ENCODE measurements at places on chromosomes 6 and 20.

DNA sequence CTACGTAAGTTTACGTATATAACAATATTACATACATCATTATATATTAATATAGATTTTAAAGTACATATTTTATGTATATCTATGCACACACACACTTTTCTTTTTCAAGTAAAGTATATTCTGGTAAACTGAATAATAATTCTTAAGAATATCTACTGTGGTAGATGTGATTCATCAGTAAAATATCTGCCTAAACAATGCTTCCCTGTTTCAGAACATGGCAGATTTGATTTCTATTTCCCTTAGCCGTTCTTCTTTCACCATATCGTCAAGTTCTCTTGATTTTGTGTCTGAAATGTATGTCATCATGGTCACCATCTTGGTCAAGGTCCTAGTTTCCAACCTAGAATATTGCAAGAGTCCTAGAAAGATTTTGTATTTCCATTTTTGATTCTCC is 195.6 kb downstream of the HDGFL1 start:
- no peak for DNase-seq

- no peak for DNase-seq
Observed at GRCh38 chr6:136526937-136527336, 23.3 kb downstream of the MAP7 start.

GRCh38 chr6:47718571-47718970 is 20.2 kb downstream of the ADGRF4 start:
- no peak for DNase-seq

DNA sequence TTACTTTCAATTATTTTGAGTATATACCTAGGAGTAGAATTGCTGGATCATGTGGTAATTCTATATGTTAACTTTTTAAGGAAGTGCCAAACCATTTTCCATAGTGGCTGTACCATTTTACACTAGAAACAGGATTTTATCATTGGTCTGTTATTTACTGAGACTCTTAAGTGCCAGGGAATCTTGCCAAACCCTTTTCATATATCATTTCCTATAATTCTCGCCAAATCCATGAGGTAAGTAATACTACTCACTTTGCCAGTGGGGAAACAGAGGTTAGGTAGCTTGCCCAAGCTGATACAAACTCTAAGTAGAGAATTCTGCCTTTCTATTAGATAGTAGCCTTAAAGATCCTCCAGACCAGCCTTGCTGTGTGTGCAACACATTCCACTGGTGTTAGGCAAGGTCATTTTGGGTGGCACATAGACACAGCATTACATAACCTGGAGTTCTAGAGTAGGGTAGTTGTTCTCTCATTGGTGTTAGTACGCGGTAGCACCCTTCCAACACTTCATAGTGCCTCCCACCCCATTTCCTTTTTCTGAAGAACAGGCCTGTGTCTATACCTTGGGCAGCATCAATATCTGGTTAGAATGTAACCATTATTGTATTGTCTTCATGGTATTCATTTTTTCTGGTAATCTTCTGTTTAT is 65.5 kb downstream of the ARID1B start:
- DNase-seq = no peak

DNA sequence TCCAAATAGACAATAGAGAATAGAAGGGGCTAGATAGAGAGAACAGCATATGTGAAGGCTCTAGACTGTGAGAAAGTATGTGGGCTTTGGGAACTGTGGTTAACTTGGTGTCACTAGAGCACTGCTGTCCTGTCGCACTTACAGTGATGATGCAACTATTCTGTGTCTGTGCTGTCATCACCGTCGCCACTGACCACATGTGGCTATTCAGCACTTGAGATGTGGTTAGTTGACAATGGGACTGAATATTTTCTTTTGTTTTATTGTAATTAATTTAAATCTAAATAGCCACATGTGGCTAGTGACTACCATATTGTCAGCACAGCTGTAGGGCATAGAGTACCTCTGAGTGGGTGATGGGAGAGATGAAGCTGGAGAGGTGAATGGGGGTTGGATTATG is 39.0 kb upstream of the IFNGR1 start:
- no peak for DNase-seq

DNA sequence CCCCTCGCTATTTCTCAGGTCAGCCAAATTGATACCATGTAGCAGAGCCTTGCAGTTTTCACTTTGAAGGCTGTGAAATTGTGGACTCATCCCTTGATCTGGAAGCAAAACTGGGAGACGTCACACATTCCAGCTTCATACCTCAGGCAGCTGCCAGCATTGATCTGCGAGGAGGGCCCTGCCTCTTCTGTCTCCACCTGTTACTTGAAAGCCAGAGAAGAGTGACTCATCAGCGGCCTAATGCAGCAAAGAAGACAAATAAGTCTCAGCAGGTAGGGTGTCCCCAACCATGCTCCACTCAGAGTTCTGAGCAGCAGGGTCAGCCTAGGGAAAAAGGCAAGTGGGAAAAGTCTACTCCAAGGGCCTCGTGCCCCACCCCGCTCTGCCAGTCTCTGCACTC is 69.4 kb upstream of the BMP2 start:
- DNase-seq = no peak

- no peak for DNase-seq
Observed at GRCh38 chr20:11366660-11367059, 551.0 kb upstream of the BTBD3 start.

- no peak for DNase-seq
Observed at GRCh38 chr6:82396964-82397751, 33.5 kb downstream of the TPBG start.

DNA sequence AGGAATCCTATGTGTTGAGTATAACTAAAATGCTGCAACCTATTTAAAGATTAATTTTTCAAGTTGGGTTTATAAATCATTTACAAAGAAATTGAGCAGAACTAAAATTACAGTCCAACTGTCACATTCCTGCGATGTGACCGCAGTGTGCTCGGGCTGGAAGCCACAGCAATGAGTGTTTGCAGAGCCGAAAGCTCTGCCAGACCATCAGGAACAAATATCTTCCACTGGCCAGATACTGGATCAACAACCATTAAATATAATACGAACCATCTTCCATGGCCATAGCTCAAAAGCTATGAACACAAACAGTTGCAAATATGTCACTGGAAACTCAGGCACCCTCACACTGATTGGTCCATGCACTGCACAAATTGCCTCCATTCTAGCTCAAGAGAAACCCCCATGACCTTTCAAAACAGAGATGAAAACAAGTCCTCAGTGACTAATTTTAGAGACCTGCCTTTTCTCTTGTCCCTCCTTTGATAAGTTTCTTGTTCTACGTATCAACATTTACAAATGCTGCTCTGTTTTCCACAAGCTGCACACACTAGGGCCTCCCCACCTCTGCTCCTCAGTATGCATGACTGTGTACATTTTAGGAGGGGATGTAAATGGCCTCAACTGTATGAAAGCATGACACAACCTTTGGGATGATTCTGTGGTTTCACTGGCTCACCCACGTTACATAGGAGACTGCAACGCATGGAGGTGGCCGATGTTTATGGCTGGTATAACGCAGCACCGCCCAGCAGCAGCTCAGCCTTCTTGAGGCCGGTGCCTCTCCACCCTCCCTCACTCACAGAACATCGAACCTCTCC is 171.7 kb downstream of the WDR27 start:
- no peak for DNase-seq

- no peak for DNase-seq
Observed at GRCh38 chr6:13474360-13474759, 13.0 kb downstream of the GFOD1 start.

DNA sequence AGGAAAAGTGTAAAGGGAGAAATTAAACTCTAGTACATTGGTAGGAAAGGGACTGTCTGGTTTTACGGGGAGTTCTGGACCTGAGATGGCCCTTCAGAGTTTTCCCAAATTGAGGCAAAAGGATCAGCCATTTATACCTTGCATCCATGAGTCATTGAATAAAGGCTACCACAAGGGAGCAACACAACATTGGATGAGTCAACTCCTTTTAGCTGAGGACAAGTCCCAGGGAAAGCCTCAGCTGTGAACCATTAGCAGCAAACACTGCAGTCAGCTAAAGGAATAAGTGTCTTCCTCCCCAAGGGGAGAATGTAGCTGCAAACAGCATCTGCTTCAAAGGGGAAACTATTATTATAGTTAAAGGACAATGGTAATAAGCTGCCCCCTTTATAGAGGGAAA is 468.7 kb upstream of the ID4 start:
- no peak for DNase-seq

DNA sequence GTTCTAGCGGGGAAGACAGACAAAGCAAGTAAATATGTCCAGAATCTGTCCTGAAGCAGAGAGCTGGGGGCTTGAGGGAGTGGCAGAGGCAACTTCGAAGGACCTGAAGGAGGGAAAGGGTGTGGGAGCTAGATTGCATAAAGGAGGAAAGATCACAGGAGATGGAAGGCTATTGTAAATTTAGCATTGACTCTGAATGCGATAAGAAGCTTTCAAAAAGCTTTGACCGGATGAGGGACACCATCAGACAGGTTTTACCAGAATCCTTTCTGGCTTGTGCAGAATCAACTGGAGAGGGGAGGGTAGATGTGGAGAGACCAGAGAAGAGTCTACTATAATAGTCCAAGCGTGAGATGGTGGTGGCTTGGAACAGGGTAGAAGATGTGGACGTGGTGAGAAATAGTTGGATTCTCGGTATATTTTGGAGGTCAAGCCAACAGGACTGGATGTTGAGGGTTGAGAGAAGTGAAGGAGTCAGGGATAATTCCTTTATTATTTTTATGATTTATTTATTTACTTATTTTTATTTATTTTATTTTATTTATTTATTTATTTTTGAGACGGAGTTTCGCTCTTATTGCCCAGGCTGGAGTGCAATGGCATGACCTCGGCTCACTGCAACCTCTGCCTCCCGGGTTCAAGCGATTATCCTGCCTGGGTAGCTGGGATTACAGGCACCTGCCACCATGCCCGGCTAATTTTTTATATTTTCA is 19.9 kb upstream of the RIPOR3 start:
- no peak for DNase-seq

- no peak for DNase-seq
Observed at GRCh38 chr6:148924226-148925012, 177.6 kb downstream of the UST start.

- no peak for DNase-seq
Observed at GRCh38 chr6:74671558-74672025, 534.3 kb downstream of the COL12A1 start.

GRCh38 chr6:22673474-22673873 is 104.1 kb downstream of the HDGFL1 start:
- DNase-seq = no peak

- no peak for DNase-seq
Observed at GRCh38 chr20:63322933-63323273, 29.9 kb downstream of the COL20A1 start.

- DNase-seq = no peak
Observed at GRCh38 chr6:83546636-83547035, 34.3 kb downstream of the PRSS35 start.

DNA sequence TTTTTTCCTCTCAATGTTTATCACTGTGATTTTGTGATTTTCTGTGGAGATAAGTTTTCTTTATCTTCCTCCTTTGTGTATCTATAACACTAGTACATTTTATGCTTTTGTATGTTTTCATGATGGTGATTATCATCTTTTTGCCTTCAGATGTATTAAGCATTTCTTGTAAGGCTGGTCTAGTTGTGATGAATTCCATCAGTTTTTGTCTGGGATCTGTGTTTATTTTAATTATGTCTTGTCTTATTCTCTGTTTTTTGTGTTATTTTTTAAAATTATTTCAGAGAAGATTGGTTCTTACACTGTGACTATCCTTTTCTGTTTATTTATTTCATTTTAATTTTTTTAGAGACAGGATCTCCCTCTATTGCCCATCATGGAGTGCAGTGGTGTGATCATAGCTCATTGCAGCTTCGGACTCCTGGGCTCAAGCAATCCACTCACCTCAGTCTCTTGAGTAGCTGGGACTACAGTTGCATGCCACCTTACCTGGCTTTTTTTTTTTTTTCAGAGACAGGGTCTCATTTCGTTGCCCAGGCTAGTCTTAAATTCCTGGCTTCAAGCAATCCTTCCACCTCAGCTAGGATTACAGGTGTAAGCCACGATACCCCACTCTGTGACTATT is 187.4 kb downstream of the SLC16A10 start:
- DNase-seq = no peak

- DNase-seq = no peak
Observed at GRCh38 chr6:20687494-20687893, 153.2 kb downstream of the CDKAL1 start.

- no peak for DNase-seq
Observed at GRCh38 chr6:167532410-167533288, 207.8 kb downstream of the TTLL2 start.

DNA sequence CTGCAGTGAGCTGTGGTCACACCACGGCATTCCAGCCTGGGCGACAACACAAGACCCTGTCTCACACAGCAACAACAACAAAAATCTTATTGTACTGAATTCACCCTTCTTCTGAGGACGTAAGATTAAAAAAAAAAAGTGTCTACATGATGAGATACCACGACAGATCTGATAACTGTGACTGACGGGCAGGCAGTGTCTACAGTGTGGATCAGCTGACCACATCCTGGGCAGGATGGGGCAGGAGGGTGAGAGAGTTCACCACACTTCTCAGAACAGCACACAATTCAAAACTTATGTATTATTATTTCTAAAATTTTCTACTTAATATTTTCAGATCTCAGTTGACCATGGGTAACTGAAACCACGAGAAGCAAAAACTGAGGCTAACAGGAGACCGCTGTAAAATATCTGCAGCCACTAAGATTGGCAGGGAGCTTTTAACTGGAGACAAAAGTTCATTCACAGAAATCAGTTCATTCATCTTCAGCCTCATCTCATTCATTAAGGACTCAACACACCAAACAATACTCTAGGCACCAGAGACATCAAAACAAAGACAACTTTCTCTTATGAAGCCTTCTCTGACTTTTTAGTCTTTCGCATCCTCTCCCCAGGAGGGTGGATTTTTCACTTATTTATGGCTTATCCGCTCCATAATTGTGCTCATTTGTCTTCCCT is 15.7 kb upstream of the NHSL1 start:
- DNase-seq = no peak

DNA sequence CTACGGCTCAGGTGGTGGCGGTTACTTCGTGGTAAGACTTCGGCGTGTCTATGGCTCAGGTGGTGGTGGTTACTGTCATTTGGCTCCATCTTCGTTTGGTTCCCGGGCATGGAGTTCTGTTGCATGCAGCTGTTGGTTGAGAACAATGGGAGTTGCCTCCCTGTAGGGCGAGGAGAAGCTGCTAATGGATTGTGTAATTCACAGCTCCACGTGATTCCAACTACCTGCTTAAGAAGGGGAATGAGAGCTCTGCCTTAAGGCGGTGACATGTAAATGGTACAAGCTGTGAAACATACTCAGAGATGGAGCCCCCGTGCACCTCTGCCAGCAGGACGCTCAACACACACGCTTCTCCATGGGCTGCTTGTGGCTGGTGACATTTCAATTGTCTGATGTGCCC is 12.4 kb upstream of the DACT2 start:
- no peak for DNase-seq

All from heart right ventricle (tissue), 16 donors.